ENCODE measurements at places on chromosomes 7 and 10. TPM values are rescaled to one million over a fixed set of nuclear protein-coding genes. Genes with fewer than 3 reads are reported as not detected.

Gene STRIP2
- 0.11 TPM for total RNA-seq

Gene FRMD4A
- 0.31 TPM for total RNA-seq

Gene MAGI2
- total RNA-seq, result 0.58 TPM

Gene CLEC2L
- not detected for total RNA-seq

Gene ITPRIP
- total RNA-seq, result 16.0 TPM

Gene EPHB6
- total RNA-seq, result 48.6 TPM

- no peak overlapping the region for H3K4me3 ChIP-seq
- H3K27ac ChIP-seq, result no peak overlapping the region
- H3K27me3 ChIP-seq, result no peaks in the 10 kb centered on the region
Observed at GRCh38 chr10:77485847-77486246, 151.8 kb downstream of the KCNMA1 start.

DNA sequence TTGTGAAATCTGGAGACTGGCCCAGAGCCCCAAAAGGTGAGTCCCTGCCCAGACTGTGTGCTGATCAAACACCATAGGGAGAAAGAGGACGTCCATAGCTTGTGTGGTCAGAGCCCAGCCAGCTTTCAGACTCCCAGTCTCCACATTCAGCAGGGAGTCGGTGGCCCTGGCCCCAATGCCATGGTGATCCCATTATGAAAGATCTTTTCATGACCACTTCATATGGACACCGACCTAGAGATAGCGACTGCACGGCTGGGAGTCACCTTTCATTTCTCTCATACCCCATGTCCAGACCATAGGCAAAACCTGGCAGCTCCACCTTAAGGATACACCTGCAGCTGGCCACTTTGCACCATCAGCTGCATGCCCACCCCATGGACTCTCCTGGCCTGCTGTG is 126.4 kb downstream of the ARHGAP22 start:
- no peaks in the 10 kb centered on the region for H3K36me3 ChIP-seq
- no peak overlapping the region for H3K27ac ChIP-seq
- no peak for DNase-seq
- H3K4me1 ChIP-seq, result no peaks in the 10 kb centered on the region

DNA sequence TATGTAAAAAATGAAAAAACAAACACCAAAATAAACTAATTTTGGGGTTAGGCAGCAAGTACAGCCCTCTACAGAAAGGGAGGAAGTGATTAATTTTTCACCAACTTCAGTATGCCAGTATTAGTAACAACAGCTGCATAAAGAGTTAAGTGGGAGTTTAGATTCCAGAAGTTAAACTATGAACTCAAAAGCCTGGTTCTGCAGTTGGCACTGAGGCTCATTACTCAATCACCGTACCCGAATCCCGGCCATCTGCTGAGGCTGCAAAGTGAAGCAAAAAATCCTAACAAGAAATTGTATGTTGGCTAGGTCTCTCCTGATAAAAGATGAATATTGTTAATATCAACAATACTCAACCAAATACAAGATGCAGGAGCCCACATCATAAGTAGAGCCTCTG is 4.0 kb downstream of the NUDT5 start:
- no peak overlapping the region for H3K27ac ChIP-seq
- H3K4me1 ChIP-seq, result peaks cover 26% of the 10 kb centered on the region
- no peaks in the 10 kb centered on the region for H3K36me3 ChIP-seq

GRCh38 chr7:119090851-119091250 is 866.3 kb downstream of the ANKRD7 start:
- no peak for DNase-seq
- H3K36me3 ChIP-seq, result no peaks in the 10 kb centered on the region
- peaks cover 2% of the 10 kb centered on the region for H3K4me1 ChIP-seq

DNA sequence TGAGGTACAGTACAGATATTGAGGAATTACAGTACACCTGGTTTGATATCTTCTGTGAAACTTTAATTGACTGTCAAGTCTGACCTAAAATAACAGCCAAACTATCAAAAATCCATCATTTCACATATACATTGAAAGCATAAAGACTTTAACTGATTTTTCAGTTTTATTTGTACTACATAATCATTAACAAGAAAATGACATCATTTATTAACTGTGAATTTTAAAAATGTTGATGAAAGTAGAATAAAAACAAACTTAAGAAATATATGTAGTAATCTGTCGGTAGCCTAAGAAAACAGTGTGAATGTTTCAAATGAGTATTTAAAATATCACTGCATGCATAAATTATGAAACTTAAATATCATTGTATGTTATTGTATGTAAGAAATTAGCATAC is 836.7 kb upstream of the GHITM start:
- no peak for DNase-seq
- no peaks in the 10 kb centered on the region for H3K27me3 ChIP-seq
- no peaks in the 10 kb centered on the region for H3K4me1 ChIP-seq
- H3K4me3 ChIP-seq, result no peak overlapping the region
- no peak overlapping the region for H3K27ac ChIP-seq
- H3K36me3 ChIP-seq, result no peaks in the 10 kb centered on the region

- H3K4me1 ChIP-seq, result no peaks in the 10 kb centered on the region
- no peak overlapping the region for H3K4me3 ChIP-seq
- no peak overlapping the region for H3K27ac ChIP-seq
Observed at GRCh38 chr7:84701524-84702306, 485.1 kb downstream of the SEMA3D start.

GRCh38 chr7:44111761-44112160 is 7.6 kb downstream of the AEBP1 start:
- H3K4me1 ChIP-seq, result no peaks in the 10 kb centered on the region
- H3K36me3 ChIP-seq, result peaks cover 30% of the 10 kb centered on the region
- peak overlapping the region; percentile 75 for H3K27ac ChIP-seq
- no peak overlapping the region for H3K4me3 ChIP-seq

Data from naive thymus-derived CD8-positive, alpha-beta T cell (primary cell).